ENCODE measurements at places on chromosomes 13 and 19. TPM values are rescaled to one million over a fixed set of nuclear protein-coding genes. Genes with fewer than 3 reads are reported as not detected.

The MIDN gene
- 314 TPM for total RNA-seq

The RAB20 gene
- 1.0 TPM for total RNA-seq

The EEF1AKMT1 gene
- 5.1 TPM for total RNA-seq

The KIR3DL2 gene
- 24.0 TPM for total RNA-seq

DNA sequence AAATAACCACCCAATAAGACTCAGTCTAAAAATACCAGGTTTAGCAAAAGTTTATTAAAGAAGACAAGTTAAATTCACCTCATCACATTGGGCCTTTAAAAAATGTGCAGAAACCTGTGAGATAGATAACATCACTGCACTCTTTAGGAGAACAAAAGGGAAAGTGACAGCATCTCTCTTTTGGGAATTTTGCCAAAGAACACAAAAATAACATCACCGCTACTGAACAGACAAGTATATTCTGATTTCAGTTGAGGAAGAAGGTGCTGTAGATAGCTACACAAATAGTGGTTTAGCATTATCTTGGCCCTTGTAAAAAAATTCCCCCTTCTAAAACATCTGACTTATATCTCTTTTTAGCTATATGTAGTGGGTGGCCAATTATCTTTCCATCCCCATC lies 244.7 kb downstream of the VWA8 start:
- H3K4me1 ChIP-seq, result no peaks in the 10 kb centered on the region
- no peak overlapping the region for H3K4me3 ChIP-seq

GRCh38 chr19:40594255-40594654 lies 6.9 kb upstream of the LTBP4 start:
- no peak overlapping the region for H3K27ac ChIP-seq
- DNase-seq, result peak; percentile 44
- no peaks in the 10 kb centered on the region for H3K36me3 ChIP-seq
- peaks cover 24% of the 10 kb centered on the region for H3K27me3 ChIP-seq
- peaks cover 34% of the 10 kb centered on the region for H3K4me1 ChIP-seq

DNA sequence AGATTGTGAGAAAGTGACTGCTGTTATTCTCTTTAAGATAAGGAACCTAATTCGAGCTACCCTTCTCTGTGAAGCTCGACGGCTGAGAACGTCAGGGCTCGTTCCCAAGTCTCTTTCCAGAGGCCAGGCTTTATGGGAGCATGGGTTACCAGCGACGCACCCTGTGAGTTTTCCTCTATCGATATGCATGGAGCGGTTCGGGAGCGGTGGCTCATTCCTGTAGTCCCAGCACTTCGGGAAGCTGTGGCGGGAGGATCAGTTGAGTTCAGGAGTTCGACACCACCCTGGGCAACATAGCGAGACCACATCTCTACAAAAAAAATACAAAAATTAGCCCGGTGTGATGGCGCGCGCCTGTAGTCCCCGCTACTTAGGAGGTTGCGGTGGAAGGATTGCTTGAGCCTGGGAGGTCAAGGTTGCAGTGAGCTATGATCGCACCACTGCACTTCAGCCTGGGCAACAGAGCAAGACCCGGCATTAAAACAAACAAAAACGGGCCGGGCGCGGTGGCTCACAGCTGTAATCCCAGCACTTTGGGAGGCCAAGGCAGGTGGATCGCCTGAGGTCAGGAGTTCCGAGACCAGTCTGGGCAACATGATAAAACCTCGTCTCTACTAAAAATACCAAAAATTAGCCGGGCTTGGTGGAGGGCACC lies 681 bp upstream of the ZNF606 start:
- DNase-seq, result no peak
- H3K27ac ChIP-seq, result peak overlapping the region; percentile 97
- H3K27me3 ChIP-seq, result no peaks in the 10 kb centered on the region
- H3K4me1 ChIP-seq, result peaks cover 21% of the 10 kb centered on the region

DNA sequence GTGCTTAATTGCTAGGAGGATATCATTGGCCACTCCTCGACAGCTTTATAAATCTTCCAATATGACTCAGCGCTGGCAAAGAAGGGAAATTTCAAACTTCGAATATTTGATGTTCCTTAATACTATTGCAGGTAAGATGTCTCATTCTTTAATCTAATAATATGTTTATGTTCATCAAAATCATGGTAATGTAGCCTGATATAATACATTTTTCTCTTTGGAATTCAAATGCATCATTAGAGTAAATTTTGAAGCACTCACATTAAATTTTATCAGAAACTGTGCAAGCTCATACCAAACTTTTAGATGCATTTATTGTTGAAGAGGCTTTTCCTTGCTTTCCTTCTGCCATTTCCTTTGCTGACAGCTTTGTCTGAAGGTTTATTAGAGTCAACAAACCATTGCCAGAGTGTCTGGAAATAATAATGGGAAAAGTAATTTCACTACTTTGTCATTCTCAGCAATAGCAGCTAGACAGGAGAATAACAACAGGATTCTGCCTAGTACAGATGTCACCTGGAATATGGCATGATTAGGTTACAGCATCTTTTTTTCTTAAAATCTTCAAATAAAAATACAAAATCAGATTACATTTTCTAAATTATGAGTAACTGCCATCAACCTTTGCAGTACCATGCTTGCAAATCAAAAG lies 78.6 kb upstream of the MAB21L1 start:
- no peak for DNase-seq
- H3K4me3 ChIP-seq, result no peak overlapping the region
- H3K36me3 ChIP-seq, result no peaks in the 10 kb centered on the region
- H3K27ac ChIP-seq, result no peak overlapping the region
- H3K4me1 ChIP-seq, result no peaks in the 10 kb centered on the region

DNA sequence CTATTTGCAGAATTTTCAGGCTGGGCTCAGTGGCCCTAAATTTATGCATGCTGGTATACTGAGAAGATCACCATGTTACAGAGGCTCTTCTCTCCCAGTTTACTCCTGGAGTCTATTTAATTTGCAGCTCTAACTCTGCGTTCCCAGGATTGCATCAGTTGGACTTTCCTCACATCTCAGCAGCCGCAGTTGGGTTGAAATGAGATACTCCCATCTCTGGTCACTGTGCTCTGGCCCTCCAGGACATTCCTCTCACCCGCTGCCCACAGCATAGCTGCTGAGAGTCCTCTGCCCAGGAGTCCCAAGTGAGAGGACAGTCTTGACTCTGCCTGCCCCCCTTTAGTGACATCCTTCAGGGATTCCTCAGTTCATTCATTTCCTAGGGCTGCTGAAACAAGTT lies 150.9 kb downstream of the LACC1 start:
- H3K27ac ChIP-seq, result no peak overlapping the region
- H3K4me1 ChIP-seq, result no peaks in the 10 kb centered on the region
- no peaks in the 10 kb centered on the region for H3K27me3 ChIP-seq
- H3K36me3 ChIP-seq, result no peaks in the 10 kb centered on the region
- no peak overlapping the region for H3K4me3 ChIP-seq
- no peak for DNase-seq

DNA sequence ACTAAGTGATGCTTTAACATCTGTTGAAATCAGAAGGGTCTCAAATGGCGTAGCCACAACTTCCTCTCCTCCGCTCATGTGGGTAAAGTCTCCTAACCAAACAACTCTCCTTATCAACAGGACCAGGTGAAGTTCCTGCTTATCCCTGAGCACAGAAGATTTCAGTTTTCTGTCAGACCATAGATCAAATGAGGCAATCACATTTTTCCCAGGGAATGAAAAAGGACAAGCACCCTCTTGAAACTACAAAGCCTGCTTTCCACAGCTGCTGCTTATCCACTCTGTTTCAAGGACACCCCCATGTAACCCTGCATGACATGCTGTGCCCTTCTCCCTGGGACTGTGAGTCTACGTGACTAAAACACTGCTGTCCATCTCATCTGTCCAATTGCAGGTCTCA lies 788.3 kb upstream of the SLITRK5 start:
- H3K4me1 ChIP-seq, result no peaks in the 10 kb centered on the region
- H3K4me3 ChIP-seq, result no peak overlapping the region
- DNase-seq, result no peak

DNA sequence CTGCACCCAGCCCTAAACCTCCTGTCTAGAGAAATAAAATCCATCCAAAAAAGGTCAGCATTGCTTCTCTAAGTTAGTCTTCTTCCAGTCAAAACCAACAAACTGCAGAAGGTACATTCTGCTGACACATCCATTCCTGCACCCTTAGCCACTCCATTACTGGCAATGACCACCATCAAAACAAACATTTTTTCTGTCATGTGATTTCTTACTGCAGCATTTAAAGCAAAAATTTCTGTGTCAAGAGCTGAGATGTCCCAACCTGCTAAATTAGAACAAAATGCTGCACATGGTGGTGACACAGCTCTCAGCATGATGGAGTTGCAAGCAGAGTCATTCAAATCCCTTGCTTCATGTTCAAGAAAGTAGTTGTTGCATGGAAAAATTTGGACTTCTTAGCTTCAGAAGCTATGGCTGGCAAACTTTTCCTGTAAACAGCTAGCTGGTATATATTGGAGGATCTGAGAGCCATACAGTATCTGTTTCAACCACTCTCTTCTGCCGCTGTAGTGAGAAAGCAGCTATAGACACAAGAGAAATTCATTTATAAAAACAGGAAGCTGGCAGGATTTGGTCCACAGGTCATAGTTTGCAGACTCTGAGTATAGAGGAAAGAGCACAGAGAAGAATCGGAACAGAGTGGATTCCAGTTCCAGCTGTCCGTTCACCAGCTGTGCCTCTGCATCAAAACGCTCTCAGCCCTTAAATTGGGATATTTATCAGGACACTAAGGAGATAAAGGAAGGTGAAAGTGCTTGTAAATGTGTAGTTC lies 17.4 kb downstream of the RUBCNL start:
- H3K27ac ChIP-seq, result no peak overlapping the region
- H3K4me1 ChIP-seq, result peaks cover 3% of the 10 kb centered on the region
- no peaks in the 10 kb centered on the region for H3K36me3 ChIP-seq
- no peaks in the 10 kb centered on the region for H3K27me3 ChIP-seq
- peak overlapping the region; percentile 5 for H3K4me3 ChIP-seq
- no peak for DNase-seq

- DNase-seq, result no peak
- no peaks in the 10 kb centered on the region for H3K27me3 ChIP-seq
- H3K4me1 ChIP-seq, result peaks cover 18% of the 10 kb centered on the region
- no peak overlapping the region for H3K27ac ChIP-seq
These were observed 3.1 kb downstream of the ZNF428 start for GRCh38 chr19:43616306-43616705.

DNA sequence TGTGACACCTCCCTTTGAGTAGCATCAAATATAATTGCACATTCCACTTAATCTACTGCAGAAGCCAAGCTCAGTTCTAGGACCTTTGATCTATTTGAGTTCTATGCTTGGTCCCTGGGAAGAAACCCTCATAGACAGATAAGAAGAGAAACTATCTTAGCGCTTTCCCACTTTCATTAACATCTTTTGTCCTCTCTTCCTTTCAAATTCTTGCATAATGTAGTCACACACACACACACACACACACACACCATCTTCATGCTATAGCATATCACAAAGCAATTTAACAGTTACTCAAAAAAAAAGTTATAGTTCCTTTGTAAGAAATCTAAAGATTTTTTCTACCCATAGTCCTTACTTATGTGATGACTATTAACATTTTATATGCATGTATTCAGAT lies 735.9 kb upstream of the PCDH9 start:
- no peaks in the 10 kb centered on the region for H3K27me3 ChIP-seq
- H3K27ac ChIP-seq, result no peak overlapping the region
- H3K4me1 ChIP-seq, result no peaks in the 10 kb centered on the region
- DNase-seq, result no peak

DNA sequence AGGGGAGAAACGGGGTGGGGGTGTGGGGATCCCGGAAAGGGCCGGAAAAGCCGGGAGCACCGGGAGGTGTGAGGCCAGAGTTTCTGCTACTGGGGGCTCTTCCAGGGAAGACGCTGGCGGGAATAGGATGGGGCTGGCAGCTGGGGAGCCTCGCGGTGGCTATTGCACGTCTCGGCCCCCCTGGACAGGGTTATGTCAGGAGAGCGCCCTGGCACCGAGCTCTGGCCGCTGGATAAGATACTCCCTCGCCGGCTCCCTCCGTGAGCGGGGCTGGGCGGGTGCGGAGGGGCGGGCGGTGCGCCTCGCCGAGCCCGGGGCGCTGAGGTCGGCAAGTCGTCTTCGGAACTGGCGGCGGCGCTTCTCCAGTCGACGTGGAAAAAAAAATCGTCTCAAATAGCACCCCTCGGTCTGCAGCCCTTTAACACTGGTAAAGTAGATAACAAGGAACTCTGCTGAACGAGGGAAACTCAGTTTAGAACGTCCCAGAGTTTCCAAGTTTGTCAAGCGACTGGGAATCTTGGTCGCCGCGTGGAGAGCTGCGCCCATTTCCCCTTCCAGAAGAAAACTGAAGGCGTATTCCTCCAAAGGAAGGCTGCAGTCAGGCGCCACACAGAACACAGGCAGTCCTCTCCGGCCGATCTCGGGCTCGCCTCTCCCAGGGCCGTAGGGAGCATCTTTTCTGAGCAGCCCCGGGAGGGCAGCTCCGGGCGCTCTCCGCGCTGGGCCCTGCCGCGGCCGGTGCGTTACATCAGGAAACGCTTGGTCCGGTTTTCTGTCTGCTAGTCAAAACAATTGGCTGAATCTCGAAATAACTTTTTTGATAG lies 115.1 kb downstream of the KCNRG start:
- DNase-seq, result peak; percentile 38
- H3K27me3 ChIP-seq, result peaks cover 58% of the 10 kb centered on the region
- H3K4me1 ChIP-seq, result peaks cover 55% of the 10 kb centered on the region
- no peaks in the 10 kb centered on the region for H3K36me3 ChIP-seq
- H3K4me3 ChIP-seq, result peak overlapping the region; percentile 24
- H3K27ac ChIP-seq, result no peak overlapping the region

DNA sequence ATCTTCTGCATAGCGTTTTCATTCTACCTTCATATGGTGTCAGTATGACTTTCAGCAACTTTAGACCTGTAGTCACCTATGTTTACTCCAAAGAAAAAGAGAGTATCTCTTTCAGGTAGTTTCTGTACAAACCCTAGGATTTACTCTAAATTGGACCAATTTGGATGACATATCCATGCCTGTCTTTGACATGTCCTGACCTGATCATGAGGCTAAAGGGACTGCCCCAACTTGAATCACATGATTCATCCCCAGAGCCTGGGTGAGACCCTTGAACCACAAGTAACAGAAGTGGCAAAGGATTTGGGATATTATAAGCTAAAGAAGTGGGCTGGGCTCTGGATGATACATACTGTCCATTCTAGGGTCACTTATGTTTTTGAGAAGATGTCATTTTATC lies 124.5 kb upstream of the CSNK1A1L start:
- H3K36me3 ChIP-seq, result no peaks in the 10 kb centered on the region
- no peak overlapping the region for H3K27ac ChIP-seq
- H3K4me3 ChIP-seq, result no peak overlapping the region
- no peak for DNase-seq
- no peaks in the 10 kb centered on the region for H3K4me1 ChIP-seq

DNA sequence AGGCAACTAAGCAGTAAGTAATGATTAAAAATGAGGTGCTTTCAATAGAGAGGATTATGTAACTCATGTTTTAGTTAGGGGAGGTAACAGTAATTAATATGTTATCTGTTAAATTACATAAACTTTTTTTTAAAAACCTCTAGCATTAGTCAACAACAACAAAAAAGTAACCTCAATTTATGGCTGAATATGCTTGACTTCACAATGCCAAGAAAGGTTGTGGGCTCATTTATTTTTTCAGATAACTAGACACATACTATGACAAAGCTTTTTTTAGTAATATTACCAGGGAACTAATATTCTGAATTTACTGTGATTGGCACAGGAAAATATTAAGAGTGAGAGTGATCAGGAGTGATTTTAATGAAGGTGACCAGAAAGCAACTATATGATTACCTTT lies 54.9 kb downstream of the KCNRG start:
- no peaks in the 10 kb centered on the region for H3K27me3 ChIP-seq
- H3K4me3 ChIP-seq, result no peak overlapping the region
- peaks cover 18% of the 10 kb centered on the region for H3K36me3 ChIP-seq
- no peak overlapping the region for H3K27ac ChIP-seq
- no peak for DNase-seq
